ENCODE measurements at places on chromosomes 4 and X. TPM values are rescaled to one million over a fixed set of nuclear protein-coding genes. Genes with fewer than 3 reads are reported as not detected.

GTPBP6 gene
- 33.4 TPM for total RNA-seq

RBM46 gene
- total RNA-seq, result not detected

DMP1 gene
- not detected for total RNA-seq

PRDM8 gene
- total RNA-seq, result 0.81 TPM

GAGE12F gene
- not detected for total RNA-seq

RASL11B gene
- total RNA-seq, result not detected

ALB gene
- total RNA-seq, result not detected

SLITRK4 gene
- total RNA-seq, result 3.6 TPM

OCIAD2 gene
- 426 TPM for total RNA-seq

AWAT2 gene
- under 0.01 TPM for total RNA-seq

GPR34 gene
- total RNA-seq, result not detected

RHOXF1 gene
- not detected for total RNA-seq

HAUS3 gene
- 10.4 TPM for total RNA-seq

SERTM2 gene
- total RNA-seq, result not detected

NAA11 gene
- total RNA-seq, result not detected

ARHGAP36 gene
- 0.09 TPM for total RNA-seq

PPEF1 gene
- total RNA-seq, result not detected

SSX4 gene
- not detected for total RNA-seq

TLL1 gene
- 7.4 TPM for total RNA-seq

DCAF12L2 gene
- under 0.01 TPM for total RNA-seq

HTRA3 gene
- 0.72 TPM for total RNA-seq

TEX13B gene
- total RNA-seq, result not detected

FABP2 gene
- not detected for total RNA-seq

ERVMER34-1 gene
- under 0.01 TPM for total RNA-seq

ABCG2 gene
- 1.7 TPM for total RNA-seq

CSAG2 gene
- total RNA-seq, result not detected

CXorf49 gene
- total RNA-seq, result not detected

SPANXN2 gene
- not detected for total RNA-seq

TRPC3 gene
- under 0.01 TPM for total RNA-seq

COL25A1 gene
- 4.6 TPM for total RNA-seq

UGT2B10 gene
- not detected for total RNA-seq

CXXC4 gene
- total RNA-seq, result under 0.01 TPM

SAGE1 gene
- not detected for total RNA-seq

HSFX2 gene
- total RNA-seq, result 0.18 TPM

CPLX1 gene
- 0.47 TPM for total RNA-seq

CT45A9 gene
- total RNA-seq, result not detected

GC gene
- not detected for total RNA-seq

PWWP3B gene
- not detected for total RNA-seq

TENM3 gene
- 22.7 TPM for total RNA-seq

PDK3 gene
- 5.5 TPM for total RNA-seq

CFP gene
- total RNA-seq, result 0.81 TPM

GAGE13 gene
- not detected for total RNA-seq

KLF8 gene
- total RNA-seq, result 0.09 TPM

SLIT2 gene
- 36.4 TPM for total RNA-seq
